ENCODE measurements at places on chromosomes 3 and 15.

GRCh38 chr15:64599226-64599625, 138.8 kb downstream of the ZNF609 start:
- DNase-seq = no peak

GRCh38 chr3:177050501-177051237, 146.6 kb downstream of the TBL1XR1 start:
- peak; percentile 62 for DNase-seq

- DNase-seq = no peak
Measured at GRCh38 chr15:68606375-68606774, 27.6 kb downstream of the CORO2B start.

- DNase-seq = peak; percentile 75
Measured at GRCh38 chr15:73034221-73034620, 18.0 kb upstream of the NEO1 start.

- no peak for DNase-seq
Measured at GRCh38 chr15:66655997-66656396, 46.0 kb upstream of the SMAD6 start.

GRCh38 chr15:90063770-90064247, 38.5 kb downstream of the IDH2 start:
- no peak for DNase-seq

- no peak for DNase-seq
Measured at GRCh38 chr3:79618883-79619282, 148.9 kb downstream of the ROBO1 start.

All from NCI-H82 (cell line).